Stimulated activated CD4-positive, alpha-beta T cell treated with anti-CD3 and anti-CD28 coated beads, Interleukin-4, amount 100 ng/mL, for 24 hours (primary cell): ENCODE measurements at places on chromosomes 1 and 21.

- DNase-seq, result no peak
Measured at GRCh38 chr1:205144751-205145150, 23.0 kb upstream of the RBBP5 start.

GRCh38 chr1:25821630-25822091, 1.9 kb downstream of the MTFR1L start:
- no peak for DNase-seq

- no peak for DNase-seq
Measured at GRCh38 chr1:56132520-56132919, 446.8 kb downstream of the PLPP3 start.

DNA sequence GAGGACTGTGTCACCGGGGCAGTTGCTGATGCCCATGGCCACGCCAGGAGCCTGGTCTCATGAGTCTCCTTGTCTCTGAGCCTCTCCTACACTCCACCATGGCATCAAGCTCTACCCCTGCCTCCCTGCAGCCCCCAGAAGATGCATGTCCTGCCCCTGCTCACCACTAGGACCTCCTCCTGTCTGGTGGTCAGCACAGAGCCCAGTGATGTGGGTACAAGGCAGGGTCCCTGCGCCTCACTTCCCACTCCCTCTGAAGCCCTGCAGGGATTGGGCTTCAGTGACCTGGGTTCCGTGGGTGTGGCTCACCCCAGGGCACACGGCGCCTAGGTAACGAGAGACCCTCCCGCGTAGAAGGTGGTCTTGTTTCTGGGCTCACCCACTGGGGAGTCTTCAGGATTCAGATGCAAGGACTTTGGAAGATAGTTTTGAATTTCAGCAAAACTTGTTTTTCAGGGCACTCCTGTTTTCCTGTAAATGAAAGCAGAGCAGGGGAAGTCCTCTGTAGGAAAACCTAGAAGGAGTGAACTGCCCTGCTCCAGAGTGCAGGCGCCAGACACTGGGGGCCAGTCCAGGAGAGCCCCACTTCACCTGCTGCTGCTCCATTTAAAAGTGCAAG, 2.8 kb downstream of the COL18A1 start:
- DNase-seq, result no peak

GRCh38 chr1:17829579-17829978, 74.4 kb downstream of the ACTL8 start:
- no peak for DNase-seq
